Calu3 (cell line): ENCODE measurements at places on chromosomes 1 and 21. TPM values are rescaled to one million over a fixed set of nuclear protein-coding genes. Genes with fewer than 3 reads are reported as not detected.

The FAM167B gene
- 1.5 and 1.8 TPM in 2 replicates for total RNA-seq

The ZBTB8B gene
- 0.32 and 0.35 TPM in 2 replicates for total RNA-seq

The PPOX gene
- total RNA-seq: 25.7 and 27.1 TPM in 2 replicates

The OR14K1 gene
- total RNA-seq: not detected in 2 replicates

The CLEC20A gene
- total RNA-seq: not detected in 2 replicates

The OR10J1 gene
- not detected in 2 replicates for total RNA-seq

The CFH gene
- 26.1 and 43.9 TPM in 2 replicates for total RNA-seq

The AIM2 gene
- not detected in 2 replicates for total RNA-seq

The LCE3D gene
- not detected in 2 replicates for total RNA-seq

DNA sequence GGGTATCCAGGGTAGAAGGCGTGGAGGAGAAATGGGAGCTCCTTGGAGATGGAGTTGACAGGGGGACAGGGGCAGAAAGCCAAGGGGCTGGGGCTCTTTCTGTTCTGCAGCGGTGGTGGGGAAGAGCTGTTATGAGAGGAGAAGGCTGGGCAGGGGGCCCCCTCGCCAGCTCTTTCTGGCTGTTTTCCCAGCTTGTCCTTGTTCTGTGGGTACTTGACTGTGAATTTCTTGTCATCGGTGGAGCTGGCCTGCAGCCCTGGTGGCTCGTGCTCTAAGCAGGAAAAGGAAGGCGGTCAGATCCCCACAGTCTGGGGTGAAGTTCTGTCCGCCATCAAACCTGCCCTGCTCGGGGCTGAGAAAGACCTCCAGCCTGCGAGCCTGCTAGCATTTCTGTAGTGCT lies 7.6 kb downstream of the ZNF683 start:
- H3K27ac ChIP-seq: no peak overlapping the region
- H3K4me3 ChIP-seq: no peak overlapping the region
- no peak for DNase-seq
- H3K36me3 ChIP-seq: peaks cover 3% of the 10 kb centered on the region

DNA sequence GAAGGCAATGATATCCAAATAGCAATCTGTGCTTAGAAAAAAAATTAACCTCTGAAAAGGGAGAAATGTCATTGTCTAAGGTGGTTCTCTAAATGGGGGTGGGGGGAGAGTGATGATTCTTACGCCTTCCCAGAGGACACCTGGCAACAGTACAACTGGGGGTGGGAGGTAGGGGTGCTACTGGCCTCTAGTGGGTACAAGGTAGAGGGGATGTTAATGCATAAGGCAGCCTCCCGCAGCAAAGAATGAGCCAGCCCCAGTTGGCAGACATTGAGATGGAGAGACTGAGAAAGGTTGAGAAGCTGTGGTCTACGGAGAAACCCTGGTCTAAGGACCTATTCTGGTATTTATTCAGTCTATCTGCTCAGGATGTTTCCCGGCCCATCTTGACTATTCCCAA lies 472.2 kb upstream of the RUNX1 start:
- H3K27me3 ChIP-seq: no peaks in the 10 kb centered on the region
- H3K4me3 ChIP-seq: no peak overlapping the region
- no peak overlapping the region for H3K27ac ChIP-seq

GRCh38 chr1:235601104-235601503 lies 48.5 kb downstream of the GNG4 start:
- H3K27me3 ChIP-seq: no peaks in the 10 kb centered on the region
- no peaks in the 10 kb centered on the region for H3K36me3 ChIP-seq
- DNase-seq: peak; percentile 39
- no peak overlapping the region for H3K4me3 ChIP-seq
- no peaks in the 10 kb centered on the region for H3K4me1 ChIP-seq
- H3K27ac ChIP-seq: no peak overlapping the region

- no peak overlapping the region for H3K27ac ChIP-seq
- H3K27me3 ChIP-seq: no peaks in the 10 kb centered on the region
- no peaks in the 10 kb centered on the region for H3K36me3 ChIP-seq
- no peak for DNase-seq
- H3K4me3 ChIP-seq: no peak overlapping the region
- no peaks in the 10 kb centered on the region for H3K4me1 ChIP-seq
Observed at GRCh38 chr1:119266858-119267257, 101.7 kb upstream of the HAO2 start.

DNA sequence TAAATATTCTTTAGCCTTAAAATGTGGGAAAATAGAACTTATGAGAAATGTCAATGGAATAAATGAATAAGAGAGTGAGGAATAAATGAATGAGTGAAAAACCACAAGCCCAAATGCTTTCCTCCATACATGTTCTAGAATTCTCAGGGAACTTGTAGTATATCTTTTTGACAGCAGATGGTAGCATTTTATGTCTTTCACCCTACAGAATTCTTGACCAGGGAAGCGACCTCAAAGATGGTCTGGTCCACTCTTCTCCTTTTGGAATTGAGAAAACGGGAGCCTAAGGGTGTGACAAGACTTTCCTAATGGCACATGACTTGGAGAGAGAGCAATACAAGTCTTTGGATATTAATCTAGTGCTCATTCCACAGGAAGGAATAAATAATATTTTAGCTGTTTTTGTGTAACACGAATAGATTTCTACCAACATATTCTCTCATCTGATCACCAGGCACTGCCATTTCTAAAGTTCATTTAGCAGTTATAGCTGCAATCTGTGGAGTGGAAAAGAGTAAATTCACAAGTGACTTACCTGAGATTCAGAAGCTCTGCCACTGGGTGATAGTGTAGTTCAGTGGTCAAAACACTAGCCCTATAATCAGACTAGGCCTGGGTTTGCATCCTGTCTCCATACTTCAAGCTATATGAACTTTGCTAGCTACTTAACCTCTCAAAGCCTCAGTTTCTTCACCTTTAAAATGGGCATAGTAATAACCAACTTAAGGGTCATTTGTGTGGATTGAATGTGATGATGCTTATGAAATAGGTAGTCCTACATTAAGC lies 15.0 kb upstream of the F5 start:
- H3K4me3 ChIP-seq: no peak overlapping the region
- DNase-seq: no peak
- H3K4me1 ChIP-seq: peaks cover 22% of the 10 kb centered on the region
- no peak overlapping the region for H3K27ac ChIP-seq
- no peaks in the 10 kb centered on the region for H3K36me3 ChIP-seq

GRCh38 chr1:60906526-60906925 lies 175.8 kb upstream of the NFIA start:
- H3K27me3 ChIP-seq: no peaks in the 10 kb centered on the region
- no peak for DNase-seq
- peaks cover 16% of the 10 kb centered on the region for H3K4me1 ChIP-seq
- no peak overlapping the region for H3K27ac ChIP-seq

GRCh38 chr1:220137019-220137786 lies 43.3 kb downstream of the IARS2 start:
- H3K36me3 ChIP-seq: peaks cover 38% of the 10 kb centered on the region
- DNase-seq: no peak
- H3K27me3 ChIP-seq: no peaks in the 10 kb centered on the region
- H3K4me1 ChIP-seq: no peaks in the 10 kb centered on the region

- peak; percentile 55 for DNase-seq
- H3K4me3 ChIP-seq: no peak overlapping the region
- H3K36me3 ChIP-seq: no peaks in the 10 kb centered on the region
Observed at GRCh38 chr1:57411262-57411661, 12.6 kb downstream of the DAB1 start.

DNA sequence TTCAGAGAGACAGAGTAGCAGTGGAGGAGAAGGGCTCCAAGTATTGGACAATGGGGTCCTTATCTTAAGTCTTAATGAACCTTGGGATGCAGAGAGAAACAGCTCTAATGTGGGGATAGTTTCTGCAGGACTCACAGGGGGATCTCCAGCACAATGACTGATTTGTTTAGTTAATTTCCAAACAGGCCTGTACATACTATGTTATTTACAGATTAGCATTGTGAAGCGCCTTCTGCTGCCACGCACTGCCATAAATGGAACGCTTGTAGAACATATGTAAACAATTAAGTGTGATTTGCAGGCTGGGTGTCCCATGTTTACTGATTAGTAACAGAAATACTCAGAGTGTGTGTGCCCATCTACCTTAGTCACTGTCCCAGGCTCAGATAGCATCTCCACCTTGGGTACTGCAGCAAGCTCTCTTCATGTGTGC lies 56.1 kb downstream of the NTPCR start:
- no peak for DNase-seq
- H3K27me3 ChIP-seq: no peaks in the 10 kb centered on the region
- H3K36me3 ChIP-seq: no peaks in the 10 kb centered on the region
- no peak overlapping the region for H3K4me3 ChIP-seq
- H3K4me1 ChIP-seq: no peaks in the 10 kb centered on the region

DNA sequence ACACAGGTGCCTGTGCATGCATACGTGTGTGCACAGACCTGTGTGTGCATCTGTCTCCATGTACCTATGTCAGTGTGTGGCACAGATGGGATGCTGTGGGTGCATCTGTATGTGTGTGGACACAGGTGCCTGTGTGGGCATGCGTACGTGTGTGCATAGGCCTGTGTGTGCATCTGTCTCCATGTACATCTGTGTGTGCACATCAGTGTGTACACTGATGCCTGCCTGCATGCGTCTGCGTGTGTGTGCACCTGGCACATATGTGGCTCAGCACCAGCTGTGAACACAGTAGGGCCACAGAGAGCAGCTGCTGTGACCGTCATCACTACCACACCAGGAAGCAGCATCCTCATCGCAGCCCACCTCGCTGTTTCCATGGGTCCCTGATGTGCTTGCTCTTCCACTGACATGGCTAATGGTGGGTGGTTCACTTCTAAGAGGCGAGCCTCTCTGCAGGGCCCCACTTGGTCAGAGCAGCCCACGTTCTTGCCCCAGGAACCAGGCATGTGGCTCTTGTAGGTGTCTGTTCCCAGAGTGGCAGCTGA lies 9.6 kb upstream of the SPATC1L start:
- no peak overlapping the region for H3K27ac ChIP-seq
- H3K36me3 ChIP-seq: peaks cover 39% of the 10 kb centered on the region
- DNase-seq: no peak
- no peak overlapping the region for H3K4me3 ChIP-seq
- no peaks in the 10 kb centered on the region for H3K27me3 ChIP-seq

GRCh38 chr1:160963521-160963920 lies 8.9 kb upstream of the ITLN2 start:
- no peak for DNase-seq
- H3K27ac ChIP-seq: no peak overlapping the region
- no peaks in the 10 kb centered on the region for H3K4me1 ChIP-seq

- no peaks in the 10 kb centered on the region for H3K4me1 ChIP-seq
- H3K27ac ChIP-seq: no peak overlapping the region
- no peak for DNase-seq
- no peaks in the 10 kb centered on the region for H3K36me3 ChIP-seq
- H3K27me3 ChIP-seq: peaks cover 70% of the 10 kb centered on the region
Observed at GRCh38 chr1:29488086-29488793, 251.9 kb downstream of the PTPRU start.

DNA sequence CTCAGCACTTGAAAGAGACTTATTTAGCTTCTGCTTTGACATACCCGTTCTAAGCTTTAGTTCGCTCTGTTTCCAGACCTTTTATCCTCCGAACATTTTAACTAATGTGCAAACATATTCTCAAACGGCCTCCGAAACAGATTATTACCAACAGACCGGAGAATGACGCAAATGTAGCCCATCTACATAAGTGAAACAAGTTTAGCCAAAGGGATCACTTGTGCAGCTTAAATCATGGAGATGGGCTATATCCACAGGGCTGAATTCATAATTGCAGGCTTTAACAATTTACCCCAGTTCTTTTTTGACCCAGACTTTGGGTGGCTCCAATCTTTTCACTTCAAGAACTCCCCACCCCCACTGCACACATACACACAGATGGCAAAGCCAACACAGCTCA lies 119.7 kb downstream of the KCNH1 start:
- DNase-seq: no peak
- no peaks in the 10 kb centered on the region for H3K36me3 ChIP-seq
- H3K27ac ChIP-seq: no peak overlapping the region

- peaks cover 32% of the 10 kb centered on the region for H3K36me3 ChIP-seq
- H3K27me3 ChIP-seq: no peaks in the 10 kb centered on the region
- DNase-seq: no peak
- H3K4me1 ChIP-seq: peaks cover 22% of the 10 kb centered on the region
- peak overlapping the region; percentile 98 for H3K4me3 ChIP-seq
Observed at GRCh38 chr1:111141245-111142220, 1.5 kb downstream of the CEPT1 start.

GRCh38 chr1:43011020-43011419 lies 52.4 kb upstream of the SLC2A1 start:
- no peak overlapping the region for H3K4me3 ChIP-seq
- H3K36me3 ChIP-seq: no peaks in the 10 kb centered on the region
- no peak for DNase-seq
- no peak overlapping the region for H3K27ac ChIP-seq

DNA sequence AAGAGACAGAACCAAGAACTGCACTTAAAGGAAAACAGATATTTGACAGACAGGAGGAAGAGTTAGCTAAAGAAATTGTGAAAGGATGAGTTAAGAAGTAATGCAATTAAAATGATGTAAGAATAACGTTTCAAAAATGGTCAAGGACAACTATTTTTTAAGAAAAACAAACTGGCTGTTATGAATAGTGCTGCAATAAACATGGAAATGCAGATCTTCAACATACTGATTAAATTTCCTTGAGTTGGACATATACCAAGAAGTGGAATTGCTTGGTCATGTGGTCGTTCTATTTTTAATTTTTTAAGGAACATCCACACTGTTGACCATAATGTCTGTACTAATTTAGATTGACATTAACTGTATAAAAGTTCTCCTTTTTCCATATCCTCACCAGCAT lies 23.1 kb upstream of the PHTF1 start:
- H3K27ac ChIP-seq: no peak overlapping the region
- no peak for DNase-seq
- H3K27me3 ChIP-seq: no peaks in the 10 kb centered on the region
- H3K4me3 ChIP-seq: no peak overlapping the region
- peaks cover 31% of the 10 kb centered on the region for H3K4me1 ChIP-seq
- H3K36me3 ChIP-seq: no peaks in the 10 kb centered on the region

DNA sequence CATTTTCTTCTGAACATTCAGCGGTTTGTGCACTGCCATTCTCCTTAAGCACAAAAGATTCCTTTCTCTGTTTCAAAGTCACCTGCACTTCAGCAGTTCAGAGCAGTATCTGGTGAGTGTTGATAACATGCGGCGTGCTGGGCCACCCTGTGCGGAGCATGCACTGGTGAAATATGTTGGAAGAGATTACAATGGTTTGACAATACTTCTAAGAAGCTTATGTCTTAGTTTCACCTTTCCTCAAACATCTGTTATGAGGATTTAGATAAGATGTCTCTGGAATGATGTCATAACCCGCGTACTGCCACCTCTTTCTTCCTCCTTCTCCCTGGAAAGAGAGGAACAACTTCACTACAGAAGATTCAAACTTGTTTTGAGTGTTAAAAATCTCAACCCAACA lies 650.3 kb downstream of the AJAP1 start:
- H3K4me3 ChIP-seq: no peak overlapping the region

GRCh38 chr1:37699147-37699546 lies 6.8 kb downstream of the CDCA8 start:
- H3K36me3 ChIP-seq: peaks cover 38% of the 10 kb centered on the region
- no peaks in the 10 kb centered on the region for H3K4me1 ChIP-seq
- H3K27me3 ChIP-seq: no peaks in the 10 kb centered on the region
- no peak overlapping the region for H3K4me3 ChIP-seq
- DNase-seq: no peak

GRCh38 chr1:59220356-59220755 lies 76.5 kb upstream of the FGGY start:
- H3K27me3 ChIP-seq: no peaks in the 10 kb centered on the region
- no peak for DNase-seq
- no peak overlapping the region for H3K4me3 ChIP-seq
- peaks cover 8% of the 10 kb centered on the region for H3K4me1 ChIP-seq
- H3K36me3 ChIP-seq: no peaks in the 10 kb centered on the region
- H3K27ac ChIP-seq: no peak overlapping the region
